ENCODE measurements at places on chromosomes 5 and 9.

DNA sequence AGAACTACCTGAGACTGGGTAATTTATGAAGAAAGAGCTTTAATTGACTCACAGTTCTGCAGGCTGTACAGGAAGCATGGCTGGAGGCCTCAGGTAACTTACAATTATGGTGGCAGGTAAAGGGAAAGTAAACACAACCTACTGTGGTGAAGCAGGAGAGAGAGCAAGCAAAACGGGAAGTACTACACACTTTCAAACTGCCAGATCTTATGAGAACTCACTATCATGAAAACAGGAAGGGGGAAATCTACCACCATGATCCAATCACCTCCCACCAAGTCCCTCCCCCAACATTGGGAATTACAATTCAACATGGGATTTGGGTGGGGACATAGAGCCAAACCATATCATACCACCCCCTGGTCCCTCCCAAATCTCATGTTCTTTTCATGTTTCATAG, 58.7 kb upstream of the GPR151 start:
- H3K27me3 ChIP-seq = no peaks in the 10 kb centered on the region
- H3K27ac ChIP-seq = no peak overlapping the region
- no peaks in the 10 kb centered on the region for H3K36me3 ChIP-seq
- no peak for DNase-seq
- no peak overlapping the region for H3K4me3 ChIP-seq

DNA sequence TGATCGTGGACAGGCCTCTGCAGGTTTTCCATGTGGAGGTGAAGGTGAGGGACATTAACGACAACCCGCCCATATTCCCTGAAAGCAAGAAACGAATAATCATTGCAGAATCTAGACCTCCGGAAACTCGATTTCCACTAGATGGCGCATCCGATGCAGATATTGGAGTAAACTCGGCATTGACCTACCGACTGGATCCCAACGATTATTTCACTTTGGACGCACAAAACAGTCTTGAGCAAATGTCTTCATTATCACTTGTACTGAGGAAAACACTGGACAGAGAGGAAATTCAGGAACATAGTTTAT, 621 bp downstream of the PCDHA13 start:
- no peaks in the 10 kb centered on the region for H3K27me3 ChIP-seq
- no peak for DNase-seq
- no peaks in the 10 kb centered on the region for H3K36me3 ChIP-seq
- no peak overlapping the region for H3K27ac ChIP-seq
- H3K4me1 ChIP-seq = no peaks in the 10 kb centered on the region

- H3K27ac ChIP-seq = no peak overlapping the region
- H3K36me3 ChIP-seq = no peaks in the 10 kb centered on the region
- H3K4me1 ChIP-seq = peaks cover 2% of the 10 kb centered on the region
These were observed 254.2 kb downstream of the SYK start for GRCh38 chr9:91055845-91056244.

DNA sequence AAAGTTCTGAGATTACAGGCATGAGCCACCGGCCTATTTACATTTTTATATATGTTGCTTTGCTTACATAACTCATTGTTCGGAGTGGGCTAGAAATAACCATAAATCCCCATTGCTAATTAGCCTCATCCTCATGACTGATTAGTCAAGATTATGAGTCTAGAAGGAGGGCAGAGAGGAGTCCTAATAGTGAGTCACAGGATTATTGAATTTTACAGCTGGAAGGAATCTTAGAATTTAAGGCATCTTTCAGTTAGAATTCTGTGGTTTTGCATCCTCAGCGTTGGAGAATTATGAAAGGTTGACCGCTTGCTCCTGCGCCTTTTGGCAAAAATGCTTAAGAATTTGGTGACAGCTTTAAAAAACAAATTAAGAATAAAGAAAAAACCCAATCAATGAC, 2.6 kb upstream of the PBX3 start:
- peaks cover 11% of the 10 kb centered on the region for H3K4me1 ChIP-seq
- H3K27ac ChIP-seq = no peak overlapping the region
- DNase-seq = no peak
- H3K36me3 ChIP-seq = no peaks in the 10 kb centered on the region
- no peak overlapping the region for H3K4me3 ChIP-seq
- no peaks in the 10 kb centered on the region for H3K27me3 ChIP-seq

DNA sequence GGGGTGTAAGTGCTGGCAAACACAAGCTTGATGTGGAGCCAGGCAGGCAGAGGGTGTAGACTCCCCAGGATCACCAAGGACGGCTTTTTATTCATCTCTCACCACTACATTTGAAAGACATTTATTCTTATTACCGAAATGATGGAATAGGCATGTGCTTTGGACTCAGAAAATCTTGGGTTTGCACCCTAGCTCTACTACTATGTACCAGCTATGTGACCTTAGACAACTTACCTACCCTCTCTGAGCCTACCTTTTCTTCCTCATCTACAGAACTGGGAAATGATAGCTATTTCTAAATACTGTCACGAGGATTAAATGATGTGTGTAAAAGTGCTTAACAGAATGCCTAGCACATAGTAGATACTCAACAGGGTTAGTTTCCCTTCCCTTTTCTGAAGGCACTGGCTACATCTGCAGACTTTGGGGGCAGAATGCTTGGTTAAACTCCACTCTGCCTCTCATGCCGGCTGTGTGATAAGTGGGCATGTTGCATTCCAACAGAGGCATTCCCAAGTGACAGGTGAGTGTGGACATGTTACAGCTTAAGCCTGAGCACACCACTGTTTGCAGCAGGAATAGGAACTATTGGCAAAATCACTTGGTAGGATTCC, 94.8 kb downstream of the SLC1A3 start:
- peaks cover 11% of the 10 kb centered on the region for H3K4me1 ChIP-seq
- H3K4me3 ChIP-seq = no peak overlapping the region
- no peak overlapping the region for H3K27ac ChIP-seq

DNA sequence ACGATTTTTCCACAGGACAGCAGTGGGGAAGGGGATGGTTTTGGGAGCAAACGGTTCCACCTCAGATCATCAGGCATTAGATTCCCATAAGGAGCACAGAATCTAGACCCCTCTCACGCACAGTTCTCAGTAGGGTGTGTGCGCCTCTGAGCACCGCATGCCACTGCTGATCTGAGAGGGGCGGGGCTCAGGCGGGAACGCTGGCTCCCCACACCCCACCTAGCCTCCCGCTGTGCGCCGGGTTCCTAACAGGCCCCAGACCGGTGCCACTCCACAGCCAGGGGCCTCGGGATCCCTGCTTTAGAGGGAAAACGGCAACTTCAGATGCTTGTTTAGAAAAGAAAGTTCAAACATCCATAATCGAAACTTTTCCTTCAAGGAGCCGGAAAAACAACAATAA, 20.4 kb downstream of the TERT start:
- no peak overlapping the region for H3K27ac ChIP-seq
- no peaks in the 10 kb centered on the region for H3K4me1 ChIP-seq
- H3K27me3 ChIP-seq = no peaks in the 10 kb centered on the region
- H3K4me3 ChIP-seq = no peak overlapping the region
- H3K36me3 ChIP-seq = no peaks in the 10 kb centered on the region

GRCh38 chr5:57113481-57113880, 60.4 kb upstream of the GPBP1 start:
- H3K4me3 ChIP-seq = no peak overlapping the region
- DNase-seq = no peak
- no peaks in the 10 kb centered on the region for H3K27me3 ChIP-seq
- H3K36me3 ChIP-seq = no peaks in the 10 kb centered on the region

- DNase-seq = no peak
- H3K27me3 ChIP-seq = no peaks in the 10 kb centered on the region
- H3K36me3 ChIP-seq = no peaks in the 10 kb centered on the region
- H3K4me3 ChIP-seq = no peak overlapping the region
- H3K27ac ChIP-seq = no peak overlapping the region
- no peaks in the 10 kb centered on the region for H3K4me1 ChIP-seq
These were observed 143.0 kb downstream of the ADAMTS6 start for GRCh38 chr5:65338606-65339151.

DNA sequence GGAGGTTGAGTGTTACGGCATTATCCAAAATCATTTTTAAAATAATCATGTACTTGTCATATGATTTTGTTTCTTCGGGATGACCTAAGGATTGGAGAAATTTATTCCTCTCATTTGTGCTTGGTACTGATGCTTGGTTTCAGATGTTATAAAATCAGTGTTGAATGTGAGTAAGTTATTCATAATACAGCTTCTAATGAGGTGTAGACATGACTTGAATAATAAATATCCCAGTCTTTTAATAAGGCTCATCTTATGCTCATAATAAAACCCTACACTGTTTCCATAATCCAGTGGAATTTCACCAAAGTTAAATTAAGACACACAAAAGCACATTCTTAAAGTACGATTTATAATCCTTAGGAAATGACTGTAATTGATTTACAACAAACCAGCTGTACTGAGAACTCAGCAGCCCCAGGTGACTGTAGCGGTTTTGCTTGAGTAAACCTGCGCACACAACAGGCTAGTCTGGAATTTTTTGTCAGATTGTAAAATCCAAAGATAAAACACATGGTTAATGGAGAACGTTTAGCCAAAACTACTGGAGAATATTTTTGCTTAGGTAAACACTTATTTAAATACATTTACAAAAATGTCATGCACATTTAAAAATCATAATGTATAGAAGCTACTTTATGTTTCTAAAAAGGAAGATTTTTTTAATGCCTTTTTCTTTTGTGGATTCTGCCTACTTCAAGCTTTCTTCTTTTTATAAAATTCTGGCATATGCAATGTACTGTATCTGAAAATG, 609.8 kb upstream of the GRAMD2B start:
- H3K36me3 ChIP-seq = no peaks in the 10 kb centered on the region
- no peak overlapping the region for H3K27ac ChIP-seq
- DNase-seq = no peak
- H3K4me1 ChIP-seq = no peaks in the 10 kb centered on the region
- H3K27me3 ChIP-seq = no peaks in the 10 kb centered on the region

DNA sequence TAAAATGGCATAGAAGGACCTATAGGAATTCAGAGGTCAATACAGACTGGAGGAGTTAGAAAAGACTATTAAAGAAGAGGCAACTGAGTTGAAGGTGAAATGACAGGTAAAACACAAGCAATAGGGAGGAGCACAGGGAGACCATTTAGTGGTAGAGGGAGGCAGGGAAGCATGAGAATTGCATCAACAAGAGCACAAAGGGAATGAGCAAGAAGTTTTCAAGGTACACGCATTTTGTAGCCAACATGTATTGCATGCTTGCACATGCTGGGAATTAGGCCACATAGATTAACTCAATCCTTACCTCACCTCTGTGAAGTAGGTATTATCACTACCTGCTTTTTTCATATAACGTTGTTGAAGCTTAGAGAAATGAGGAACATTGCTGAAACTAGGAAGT, 42.3 kb downstream of the PLPP1 start:
- no peak for DNase-seq
- H3K27ac ChIP-seq = no peak overlapping the region
- peaks cover 4% of the 10 kb centered on the region for H3K4me1 ChIP-seq
- no peaks in the 10 kb centered on the region for H3K27me3 ChIP-seq
